ENCODE measurements at places on chromosomes 4 and X.

DNA sequence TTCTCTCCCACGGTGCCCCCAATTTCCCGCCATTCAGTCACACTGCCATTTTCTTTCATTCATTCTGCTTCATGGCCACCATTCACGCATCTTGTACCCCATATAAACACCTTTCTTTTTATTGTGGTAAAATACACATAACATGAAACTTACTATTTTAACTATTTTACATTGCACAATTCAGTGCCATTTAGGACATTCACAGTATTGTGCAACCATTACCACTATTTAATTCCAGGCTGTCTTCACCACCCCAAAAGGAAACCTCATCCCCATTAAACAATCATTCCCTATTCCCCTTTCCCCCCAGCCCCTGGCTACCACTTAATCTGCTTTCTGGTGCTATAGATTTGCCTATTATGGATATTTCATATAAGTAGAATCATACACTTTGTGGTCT lies 15.9 kb downstream of the SPACA5 start:
- no peak for DNase-seq

DNA sequence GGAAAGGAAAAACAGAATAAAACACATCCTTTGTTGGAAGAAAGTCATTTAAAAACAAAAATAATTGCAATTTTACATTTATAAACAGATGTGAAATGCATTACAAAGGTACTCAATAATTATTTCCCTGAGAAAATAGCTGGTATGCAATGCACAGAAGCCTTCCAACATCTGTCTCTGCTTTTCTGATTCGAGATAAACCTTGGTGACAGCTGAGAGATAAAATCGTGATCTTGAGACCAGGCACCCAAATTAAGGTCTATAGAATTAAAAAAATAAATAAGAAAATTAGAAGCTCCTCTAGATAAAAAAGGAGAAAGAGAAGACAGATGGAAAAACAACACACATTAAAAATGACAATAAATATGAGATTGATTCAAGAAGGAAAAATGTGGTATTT lies 544.0 kb downstream of the SPRY1 start:
- no peak for DNase-seq

DNA sequence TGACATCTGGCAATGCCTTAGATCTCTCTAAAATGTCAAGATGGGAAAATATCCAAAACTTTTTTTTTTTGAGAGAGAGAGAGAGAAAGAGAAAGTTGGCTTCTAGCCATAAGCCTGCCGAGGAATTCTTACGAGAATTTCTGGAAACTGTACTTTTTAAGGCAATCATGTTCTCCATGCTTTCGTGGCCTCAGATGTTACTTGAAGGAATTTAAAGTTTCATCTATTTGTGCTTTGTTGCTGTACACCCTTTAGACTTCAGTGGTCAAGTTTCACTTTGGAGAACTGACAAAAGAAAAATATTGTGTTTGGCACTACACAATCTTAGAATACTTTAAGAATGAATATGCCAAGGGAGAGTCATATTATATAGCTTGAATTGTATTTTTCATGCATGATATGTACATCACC lies 53.9 kb downstream of the FAT4 start:
- DNase-seq, result no peak

- DNase-seq, result no peak
Measured at GRCh38 chr4:110778521-110778920, 155.6 kb upstream of the PITX2 start.

- no peak for DNase-seq
Measured at GRCh38 chrX:38489341-38489740, 72.0 kb upstream of the TSPAN7 start.

DNA sequence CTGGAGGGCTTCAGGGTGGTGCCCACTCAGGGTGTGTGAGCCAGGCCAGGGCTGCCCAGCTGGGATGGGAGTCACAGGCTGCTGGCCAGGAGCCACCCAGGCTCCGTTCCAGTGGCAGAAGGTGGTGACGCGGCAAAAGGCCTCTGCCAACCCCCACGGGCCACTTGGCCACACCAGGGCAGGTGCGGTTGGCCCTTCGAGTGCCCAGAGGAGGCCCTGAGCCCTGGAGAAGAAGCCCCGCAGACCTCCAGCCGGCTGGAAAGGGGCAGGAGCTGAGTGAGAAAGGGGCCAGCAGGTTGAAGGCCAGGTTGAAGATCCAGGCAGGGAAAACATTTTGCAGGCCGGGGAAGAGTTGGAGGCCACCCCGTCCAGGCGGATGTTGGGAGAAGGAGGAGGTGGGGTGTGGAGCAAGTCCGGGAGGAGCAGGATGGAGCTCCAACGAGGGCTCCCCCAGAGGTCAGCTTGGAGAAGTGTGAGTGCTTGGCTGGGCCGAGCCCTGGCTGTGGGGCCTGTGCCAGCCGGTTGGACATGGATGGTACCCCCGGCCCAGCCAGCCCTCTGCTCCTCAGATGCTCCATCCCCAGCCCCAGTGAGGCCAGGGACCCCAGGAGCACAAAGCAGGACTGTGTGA lies 2.8 kb upstream of the CPLX1 start:
- no peak for DNase-seq

GRCh38 chr4:53365121-53365485 lies 758 bp downstream of the SCFD2 start:
- no peak for DNase-seq

- DNase-seq, result no peak
Measured at GRCh38 chr4:10175626-10176025, 59.0 kb upstream of the WDR1 start.

DNA sequence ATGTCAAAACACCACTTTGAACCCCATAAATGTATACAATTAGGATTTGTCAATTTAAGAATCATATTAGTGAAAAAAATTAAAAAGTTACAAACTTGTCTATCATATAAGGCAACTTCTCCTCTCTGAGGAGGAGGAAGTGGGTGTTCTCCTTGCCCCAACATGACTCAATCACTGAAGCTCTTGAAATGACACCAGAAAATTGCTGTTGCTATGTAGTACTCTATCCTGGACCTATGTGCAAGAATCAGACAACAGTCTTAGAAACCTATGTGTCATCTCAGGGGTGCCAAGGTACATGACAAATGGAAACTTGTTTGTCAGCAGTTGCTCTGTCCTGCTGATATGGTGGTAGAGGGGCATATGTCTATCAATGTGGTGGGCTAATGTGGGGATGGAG lies 47.7 kb downstream of the HMGB3 start:
- no peak for DNase-seq

GRCh38 chr4:185138161-185138560 lies 4.9 kb upstream of the SLC25A4 start:
- DNase-seq, result no peak

- no peak for DNase-seq
Measured at GRCh38 chr4:155780775-155781174, 22.0 kb downstream of the GUCY1B1 start.

DNA sequence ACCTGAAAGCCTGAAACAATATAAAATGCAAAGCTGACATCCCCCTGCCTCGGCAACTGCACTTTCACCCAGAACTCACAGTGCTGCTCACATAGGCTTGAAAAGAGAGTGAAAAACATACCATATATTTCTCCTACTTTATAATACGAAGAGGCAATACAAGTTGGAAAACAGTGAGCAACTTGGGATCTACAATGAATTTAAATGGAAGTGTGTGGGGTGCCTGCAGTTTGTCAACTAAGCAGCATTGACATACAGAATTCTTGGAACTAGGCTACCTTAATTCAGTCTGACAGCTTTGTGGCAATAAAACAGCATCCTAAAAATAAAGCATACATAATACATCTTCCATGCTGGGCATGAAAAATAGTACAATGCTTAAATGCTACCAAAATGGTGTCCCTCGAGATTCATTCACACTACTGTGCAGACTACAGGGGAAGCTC lies 8.0 kb downstream of the GASK1B start:
- no peak for DNase-seq

DNA sequence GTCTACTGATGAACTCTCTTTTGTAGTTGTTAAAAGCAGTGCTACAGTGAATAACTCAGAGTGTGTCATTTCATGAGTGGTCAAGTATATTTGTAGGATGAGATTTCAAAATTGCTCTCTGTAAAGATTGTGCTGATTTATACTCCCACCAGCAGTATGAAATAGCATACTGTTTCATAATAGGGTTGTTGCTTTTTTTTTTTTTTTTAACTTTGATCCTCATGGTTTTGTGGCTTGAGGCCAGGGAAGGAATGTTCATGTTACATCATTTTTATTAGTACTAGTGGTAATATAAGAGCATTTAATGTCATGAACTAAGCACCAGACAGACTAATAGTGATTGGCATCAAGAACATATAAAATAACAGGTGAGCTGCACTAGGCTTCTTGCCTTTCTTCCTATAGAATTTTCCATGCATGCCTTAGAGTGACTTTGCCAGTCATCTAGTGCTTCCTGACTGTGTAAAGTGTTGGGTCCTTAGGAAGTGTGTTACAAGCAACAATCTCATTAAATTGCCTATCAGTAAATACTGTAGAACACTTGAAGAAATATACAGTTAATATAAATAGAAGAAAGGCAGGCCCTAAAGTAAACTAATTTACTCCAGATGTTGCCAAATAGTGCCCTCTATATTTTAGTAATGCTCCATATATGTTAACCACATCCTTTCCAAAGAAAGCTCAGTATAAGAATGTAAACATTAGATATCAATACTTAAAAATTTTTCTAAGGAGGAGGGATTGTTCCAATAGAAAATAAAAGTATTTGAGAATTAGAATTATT lies 38.6 kb upstream of the MSMO1 start:
- DNase-seq, result no peak

- DNase-seq, result no peak
Measured at GRCh38 chr4:160180211-160180610, 1077.3 kb downstream of the RAPGEF2 start.

DNA sequence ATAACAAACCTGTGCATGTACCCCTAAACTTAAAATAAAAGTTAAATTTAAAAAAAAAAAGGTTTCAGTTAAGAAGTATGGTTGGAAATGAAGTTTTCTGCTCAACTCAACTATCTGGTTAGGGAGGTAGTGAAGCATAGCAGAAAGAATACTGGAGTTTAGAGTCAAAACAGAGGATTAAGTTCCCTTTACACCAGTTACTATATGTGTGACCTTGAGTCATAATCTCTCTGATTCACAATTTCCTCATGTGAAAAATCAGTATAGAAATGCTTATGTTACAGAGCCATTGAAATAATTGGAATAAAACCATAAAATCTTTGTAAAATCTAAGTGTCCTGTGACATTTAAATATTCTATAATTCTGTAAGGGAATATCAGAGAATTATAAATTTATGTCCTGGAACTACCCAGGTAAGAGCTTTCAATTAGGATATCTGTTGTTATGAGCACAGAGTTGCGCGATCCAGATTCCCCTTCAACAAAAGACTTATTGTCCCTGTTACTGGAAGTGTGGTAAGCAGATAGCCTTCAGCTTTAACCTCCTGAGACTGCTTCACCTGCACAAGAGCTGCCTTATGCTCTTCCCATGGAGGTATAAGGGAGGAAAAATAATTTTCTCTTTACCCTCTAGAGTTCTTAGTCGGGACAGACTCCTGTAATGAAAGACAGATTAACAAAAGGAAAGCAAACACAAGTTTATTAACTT lies 203.8 kb upstream of the NRK start:
- no peak for DNase-seq

- DNase-seq, result no peak
Measured at GRCh38 chrX:110741213-110741796, 54.3 kb downstream of the CHRDL1 start.

DNA sequence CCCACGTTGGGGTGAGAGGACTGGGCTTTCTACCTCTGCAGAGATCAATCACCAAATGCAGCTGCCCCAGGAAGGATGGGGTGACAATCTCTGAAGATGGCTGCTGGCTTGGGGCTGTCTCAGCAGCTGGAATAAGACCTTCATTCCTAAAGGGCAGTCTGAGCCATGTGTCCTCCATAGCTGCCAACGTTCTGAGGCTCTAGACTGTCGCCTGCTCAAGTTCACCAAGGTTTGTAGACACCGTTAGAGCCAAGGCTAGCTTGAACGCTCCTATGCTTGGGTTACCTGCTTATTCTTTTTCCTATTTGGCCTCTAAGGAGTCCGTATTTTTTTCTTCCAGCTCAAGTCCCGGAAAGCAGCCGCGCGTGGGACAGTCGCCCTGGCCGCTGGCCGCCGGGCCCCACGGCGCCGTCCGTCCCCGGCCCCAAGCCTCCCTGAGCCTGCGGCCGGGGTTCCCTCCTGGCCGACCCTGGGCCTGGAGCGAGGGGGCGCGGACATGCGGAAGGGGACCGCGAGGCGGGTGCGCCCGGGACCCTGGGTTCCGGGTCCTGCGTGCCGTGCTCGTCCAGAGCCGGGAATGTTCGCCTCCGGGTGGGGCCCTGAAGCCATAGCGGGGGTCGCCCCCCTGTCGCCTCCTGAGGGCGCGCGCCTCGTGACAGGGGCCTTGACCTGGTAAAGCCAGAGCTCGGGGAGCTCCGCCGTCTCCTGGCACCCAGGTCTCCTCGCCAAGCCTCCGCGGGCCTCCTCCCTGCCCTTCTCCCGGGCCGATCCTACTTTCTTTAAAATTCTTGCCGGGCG lies 23.3 kb downstream of the MRFAP1 start:
- no peak for DNase-seq
